Activated naive CD4-positive, alpha-beta T cell treated with anti-CD3 and anti-CD28 coated beads, Interleukin-2, amount 10 ng/mL, durations not matched to agents 7 days and 5 days (primary cell): ENCODE measurements at places on chromosomes 5 and 9.
A peak's percentile ranks its signal among the peaks of the same experiment; 100 is the strongest.

GRCh38 chr5:82416512-82416911 lies 138.4 kb upstream of the RPS23 start:
- DNase-seq, result no peak

- DNase-seq, result no peak
These were observed 341.1 kb upstream of the RGMB start for GRCh38 chr5:98432378-98432777.

DNA sequence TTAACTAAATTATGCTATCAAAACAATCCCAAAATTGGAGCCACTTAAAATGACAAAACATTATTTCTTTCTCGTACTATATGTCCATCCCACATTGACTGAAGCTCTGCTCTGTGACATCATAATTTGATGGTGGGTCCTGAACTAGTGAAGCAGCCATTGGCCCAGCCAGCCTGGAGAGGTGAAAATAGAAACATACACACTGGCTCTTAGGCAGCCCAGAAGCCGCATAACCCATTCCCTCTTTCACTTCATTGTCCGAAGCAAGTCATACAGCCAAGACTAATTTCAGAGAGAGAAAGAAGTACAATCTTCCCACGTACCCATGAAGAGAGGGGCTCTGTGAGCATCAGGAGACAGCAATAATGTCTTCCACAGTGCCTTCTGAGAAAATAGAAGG lies 342.5 kb downstream of the NFIB start:
- no peak for DNase-seq

DNA sequence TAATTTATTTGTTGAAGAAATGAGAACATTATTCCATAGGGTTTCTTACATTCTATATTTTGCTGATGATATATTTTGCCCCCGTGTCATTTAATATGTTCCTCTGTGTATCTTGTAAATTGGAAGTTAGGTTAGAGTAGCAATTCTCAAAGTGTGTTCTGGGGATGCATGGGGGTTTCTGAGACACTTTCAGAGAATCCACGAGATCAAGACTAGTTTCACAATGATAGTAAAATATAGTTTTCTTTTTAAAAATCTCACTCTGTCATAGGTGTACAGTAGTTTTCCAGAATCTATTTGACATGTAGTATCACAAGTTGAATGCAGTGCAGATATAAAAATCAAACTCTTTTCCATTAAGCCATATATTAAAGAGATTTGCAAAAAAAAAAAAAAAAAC lies 488.6 kb upstream of the SGCD start:
- no peak for DNase-seq

DNA sequence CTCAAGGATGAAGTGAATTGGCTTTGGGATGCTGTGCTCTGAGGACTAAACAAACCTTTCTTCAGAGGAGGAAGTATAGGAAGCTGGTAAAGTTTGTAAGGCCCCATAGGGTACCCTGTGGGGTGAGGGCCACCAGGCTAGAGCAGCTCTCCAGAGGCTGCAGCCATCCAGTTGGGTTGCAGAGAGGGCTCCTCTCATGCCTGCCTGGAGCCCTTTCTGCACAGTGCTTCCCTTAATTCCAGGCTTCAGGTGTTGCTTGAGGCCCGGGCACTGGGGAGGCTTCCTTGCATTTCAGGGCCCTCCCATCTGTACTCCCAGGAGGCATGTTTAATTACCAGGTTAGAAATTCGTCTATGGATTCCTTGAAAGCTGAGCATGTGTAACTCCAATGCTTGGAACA lies 95.3 kb upstream of the FSTL4 start:
- no peak for DNase-seq

DNA sequence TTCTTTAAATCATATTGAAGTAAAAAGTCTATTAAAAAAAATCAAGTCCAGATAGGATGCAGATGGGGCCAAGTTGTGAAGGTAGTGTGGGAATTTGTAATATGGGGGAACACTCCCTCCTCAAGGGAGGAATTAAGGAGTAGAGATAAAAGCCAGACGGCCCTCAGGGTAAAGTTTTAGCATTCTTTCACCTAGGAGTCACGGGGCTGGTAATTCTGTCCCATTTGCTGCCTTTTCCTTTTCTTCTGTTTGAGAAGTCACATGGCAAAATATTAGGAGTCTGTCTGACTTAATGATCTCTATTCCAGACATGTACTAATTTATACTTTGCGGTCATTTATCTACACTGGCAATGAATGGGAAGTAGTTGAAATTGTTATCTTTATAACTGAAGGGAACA lies 61.9 kb downstream of the SNX24 start:
- no peak for DNase-seq

DNA sequence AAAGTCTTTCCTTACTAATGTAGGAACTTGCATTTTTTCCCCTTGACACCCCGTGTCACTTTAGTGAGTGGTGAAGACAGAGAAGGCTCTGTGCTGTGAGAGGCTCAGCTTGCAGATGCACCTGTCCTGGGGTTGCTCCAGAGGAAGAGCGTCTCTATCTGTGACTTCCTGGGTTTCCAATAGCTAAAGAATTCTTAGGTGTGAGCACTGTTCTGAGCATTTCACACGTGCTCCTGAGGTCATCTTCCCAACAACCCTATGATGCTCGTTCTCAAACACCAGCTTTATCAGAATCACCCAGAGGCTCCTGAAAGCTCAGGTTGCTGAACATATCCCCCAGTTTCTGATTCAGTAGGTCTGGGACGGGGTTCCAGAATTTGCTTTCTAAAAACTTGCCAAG lies 6.4 kb upstream of the CTSV start:
- DNase-seq, result no peak

GRCh38 chr9:125642311-125642710 lies 64.7 kb downstream of the MAPKAP1 start:
- DNase-seq, result no peak

DNA sequence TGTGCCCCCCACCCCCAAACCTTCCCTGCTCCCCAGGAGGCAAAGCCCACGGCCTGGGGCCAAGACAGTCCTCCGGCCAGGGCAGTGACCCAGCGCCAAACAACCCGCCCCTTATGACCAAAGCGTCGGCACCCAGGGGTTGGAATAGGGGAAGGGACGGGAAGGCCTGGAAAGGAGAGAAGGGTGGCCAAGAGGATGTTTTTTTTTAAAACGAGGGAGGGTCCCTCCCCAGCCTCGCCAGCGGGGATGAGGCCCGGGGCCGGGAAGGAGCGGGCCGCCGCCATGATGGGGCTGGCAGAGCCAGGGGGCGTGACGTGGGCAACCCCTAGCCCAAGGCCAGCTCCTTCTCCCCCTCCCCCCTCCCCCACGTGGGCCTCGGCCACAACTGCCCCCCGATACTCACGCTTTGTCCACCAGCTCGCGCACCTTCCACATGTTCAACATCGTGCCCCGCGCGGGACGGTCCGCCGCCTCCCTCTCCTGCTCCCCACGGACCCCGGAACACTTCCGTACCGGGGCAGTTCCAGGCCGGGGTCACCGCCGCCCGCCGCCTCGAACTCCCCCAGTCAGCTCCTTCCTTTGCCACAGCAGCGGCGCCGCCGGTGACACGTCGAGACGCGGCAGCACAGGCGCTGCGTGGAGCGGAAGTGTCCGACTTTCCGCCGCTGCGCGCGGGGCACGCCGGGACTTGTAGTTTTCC lies at the start of gene CLINT1:
TSS of gene CLINT1 (minus strand) at position 619 of the 700 bp plus-strand sequence. CDS start at position 444, 175 bp downstream.
- peak; percentile 93 for DNase-seq

- no peak for DNase-seq
These were observed 19.6 kb downstream of the TJP2 start for GRCh38 chr9:69193685-69194032.

DNA sequence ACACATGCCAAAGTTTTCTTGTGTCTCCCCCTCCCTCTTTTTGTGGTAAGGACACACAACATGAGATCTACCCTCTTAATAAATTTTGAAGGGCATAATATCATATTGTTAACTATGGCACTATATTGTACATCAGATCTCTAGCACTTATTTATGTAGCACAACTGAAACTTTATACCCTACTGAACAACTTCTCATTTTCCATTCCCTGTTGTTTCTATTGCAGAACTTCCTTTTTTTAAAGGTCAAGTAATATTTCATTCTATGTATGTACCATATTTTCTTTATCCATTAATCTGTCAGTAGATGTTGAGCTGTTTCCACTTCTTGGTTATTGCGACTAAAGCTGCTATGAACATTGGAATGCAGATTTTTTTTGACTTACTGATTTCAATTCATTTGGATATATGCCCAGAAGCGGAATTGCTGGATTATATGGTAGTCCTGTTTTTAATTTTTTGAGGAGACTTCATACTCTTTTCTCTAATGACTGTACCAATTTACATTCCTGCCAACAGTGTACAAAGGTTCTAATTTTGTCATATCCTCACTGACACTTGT lies 305.3 kb downstream of the PRR16 start:
- no peak for DNase-seq

DNA sequence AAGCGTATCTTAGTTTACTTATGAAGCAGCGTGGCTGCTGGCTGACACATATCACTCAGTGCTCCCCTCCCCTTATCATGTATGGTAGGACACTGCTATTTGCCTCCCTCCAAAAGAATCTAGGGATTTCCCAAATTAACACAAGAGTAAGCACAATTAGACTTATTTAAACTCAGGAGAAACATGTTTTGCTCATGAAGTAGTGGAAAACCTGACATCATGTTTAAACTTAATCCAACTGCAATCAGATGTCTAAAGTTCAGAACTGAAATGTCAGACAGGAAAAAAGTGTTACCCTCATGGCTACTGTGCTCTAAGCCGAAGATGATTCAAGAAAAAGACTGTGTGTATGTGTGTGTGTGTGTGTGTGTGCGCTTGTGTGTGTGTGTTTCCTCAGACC lies 324.1 kb upstream of the TNC start:
- no peak for DNase-seq

- DNase-seq, result no peak
These were observed 81.5 kb upstream of the PTCH1 start for GRCh38 chr9:95598236-95598635.

- DNase-seq, result peak; percentile 89
These were observed 71.4 kb downstream of the RALGPS1 start for GRCh38 chr9:126985870-126986498.

GRCh38 chr5:76715736-76716455 lies at the start of gene F2R:
Gene F2R (plus strand): TSS chr5:76716126. CDS start chr5:76716308, 182 bp downstream.
- DNase-seq, result peak; percentile 69

DNA sequence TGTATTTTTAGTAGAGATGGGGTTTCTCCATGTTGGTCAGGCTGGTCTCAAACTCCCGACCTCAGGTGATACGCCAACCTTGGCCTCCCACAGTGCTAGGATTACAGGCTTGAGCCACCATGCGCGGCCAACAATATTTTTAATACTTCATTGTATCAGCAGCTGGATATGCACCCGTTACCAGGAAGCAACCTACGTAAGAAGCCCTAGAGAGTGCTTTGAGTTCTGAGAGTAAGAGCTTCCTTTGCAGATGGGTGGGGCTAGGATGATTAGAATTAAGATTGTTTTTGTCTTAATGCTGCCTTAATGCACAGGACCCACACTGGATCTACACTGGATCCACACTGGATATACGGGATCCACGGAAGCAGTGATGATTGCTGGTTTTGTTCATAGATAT lies 123.9 kb upstream of the ABCA1 start:
- DNase-seq, result no peak

DNA sequence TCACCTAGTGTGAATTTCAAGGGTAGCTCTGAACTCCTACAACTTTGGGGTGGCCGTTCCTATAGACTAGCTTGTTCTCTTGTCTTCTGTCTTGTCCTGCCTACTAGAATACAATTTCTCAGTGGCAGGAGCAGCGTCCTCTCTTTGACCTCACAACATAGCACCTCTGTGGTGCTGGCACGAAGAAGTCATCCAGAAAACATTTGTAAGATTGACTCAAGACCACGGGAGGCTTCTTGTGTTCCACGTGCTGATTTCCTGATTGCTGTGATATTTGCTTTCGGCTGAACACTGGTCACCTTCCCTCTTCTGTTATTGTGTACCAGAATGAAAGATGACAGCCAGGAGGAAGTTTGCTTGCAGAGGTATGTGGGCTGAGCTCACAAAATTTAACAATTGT lies 27.0 kb downstream of the SLC1A1 start:
- no peak for DNase-seq

GRCh38 chr5:67992923-67993322 lies 222.6 kb upstream of the PIK3R1 start:
- no peak for DNase-seq

- no peak for DNase-seq
These were observed 11.8 kb downstream of the TRUB2 start for GRCh38 chr9:128310461-128310860.

DNA sequence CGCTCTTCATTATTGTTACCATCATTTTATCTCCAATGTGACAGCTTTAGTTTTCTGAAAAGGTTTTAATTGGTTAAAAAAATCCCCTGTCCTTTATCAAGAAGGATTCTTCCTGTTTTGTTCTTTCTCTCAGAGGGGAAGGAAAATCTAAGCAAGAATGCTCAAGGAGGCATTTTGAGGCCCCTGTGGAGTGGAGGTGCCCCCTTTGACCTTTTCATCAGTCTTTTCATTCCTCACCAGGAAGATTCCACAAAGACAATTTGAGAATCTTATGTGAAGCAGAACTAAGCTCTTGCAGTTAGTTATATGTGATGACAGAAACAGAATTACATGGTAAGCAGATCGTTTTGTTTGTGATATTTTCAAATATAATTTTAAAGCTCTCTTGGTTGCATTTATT lies 489.6 kb downstream of the MAN2A1 start:
- no peak for DNase-seq

GRCh38 chr9:127185181-127185580 lies 62.7 kb upstream of the ANGPTL2 start:
- no peak for DNase-seq

DNA sequence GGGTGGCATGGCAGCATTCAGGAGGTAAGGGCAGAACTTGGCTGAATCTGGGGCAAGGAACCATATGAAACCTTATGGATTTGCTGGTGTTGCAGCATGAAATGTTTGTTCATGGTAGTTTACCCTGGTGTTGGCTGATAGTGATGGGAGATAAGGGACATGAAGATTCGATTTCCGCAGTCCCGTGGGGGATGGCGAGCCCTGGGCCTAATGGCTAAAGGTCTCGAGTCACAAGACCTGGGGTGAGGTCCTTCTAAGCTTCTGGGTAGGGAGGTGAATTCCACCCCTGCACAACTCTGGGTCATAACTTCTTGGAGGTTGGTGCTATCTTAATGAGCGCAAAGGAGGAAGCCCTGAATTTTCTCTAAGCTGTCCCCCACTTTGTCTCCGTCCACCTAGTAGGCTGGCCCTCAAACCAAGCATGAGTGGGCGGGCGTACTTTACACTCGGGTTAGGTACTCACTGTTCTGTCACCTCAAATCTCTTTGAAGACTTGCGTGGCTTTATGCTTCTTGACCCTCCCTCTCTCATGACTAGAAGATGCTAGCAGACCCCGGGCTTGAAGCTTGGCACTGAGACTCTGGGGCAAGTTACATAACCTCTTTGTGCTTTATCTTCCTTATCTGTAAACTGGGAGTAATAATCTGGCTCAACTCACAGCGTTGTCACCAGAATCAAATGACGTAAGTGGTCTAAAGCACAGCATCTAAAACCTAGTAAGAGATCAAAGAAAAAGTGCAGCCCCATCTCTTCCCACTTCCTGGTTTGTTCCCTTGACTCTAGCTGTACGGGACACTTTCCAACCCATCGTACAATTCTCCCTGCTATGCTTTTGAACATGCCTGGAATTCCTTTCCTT lies 72.5 kb downstream of the BASP1 start:
- no peak for DNase-seq

GRCh38 chr9:90507621-90508020 lies 135.0 kb downstream of the DIRAS2 start:
- no peak for DNase-seq
